Right cardiac atrium (tissue), 5 donors: ENCODE measurements at places on chromosomes 6 and 20. TPM values are rescaled to one million over a fixed set of nuclear protein-coding genes. Genes with fewer than 3 reads are reported as not detected.
A peak's percentile ranks its signal among the peaks of the same experiment; 100 is the strongest.

The GRIK2 gene
- 26.7 TPM for total RNA-seq

DNA sequence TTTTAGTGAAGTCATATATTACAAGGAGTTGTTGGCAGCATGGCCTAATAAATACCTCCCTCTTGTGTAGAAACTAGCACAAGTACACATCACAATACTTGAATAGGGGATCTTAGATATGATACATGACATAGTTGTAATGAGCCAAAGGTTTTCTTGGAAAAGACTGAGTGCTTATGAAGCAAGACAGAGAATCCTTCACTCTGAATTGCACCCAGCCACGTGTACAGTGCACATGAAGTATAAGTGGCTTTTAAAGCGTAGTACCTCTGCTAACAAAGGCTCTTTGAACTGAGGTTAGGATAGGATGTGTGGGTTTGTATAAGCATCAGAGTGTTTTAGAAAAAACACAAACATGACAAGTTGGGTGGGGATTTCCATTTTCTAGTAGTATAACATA, 145.5 kb upstream of the STMND1 start:
- DNase-seq = no peak

The SLC17A5 gene
- 8.1 TPM for total RNA-seq

DNA sequence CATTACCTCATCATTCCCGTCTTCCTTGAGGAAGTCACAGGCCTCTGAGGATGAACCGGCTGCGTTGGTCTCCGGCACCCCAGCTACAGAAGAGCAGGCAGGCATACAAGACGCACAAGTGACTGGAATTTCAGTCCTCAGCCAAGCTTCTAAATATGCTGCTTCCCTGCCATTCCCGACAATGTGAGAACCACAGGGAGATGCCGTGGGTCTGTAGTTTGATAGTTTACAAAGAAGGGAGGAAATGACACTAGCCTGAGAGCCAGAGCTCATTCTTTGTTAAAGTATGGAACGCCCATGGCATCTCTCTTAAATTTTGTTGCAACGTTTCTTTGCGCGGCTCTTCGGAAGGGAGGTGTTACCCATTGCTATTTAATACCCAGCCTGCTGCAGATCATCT, 25.7 kb downstream of the HEBP2 start:
- DNase-seq = no peak

GRCh38 chr20:38184101-38184500, 19.0 kb upstream of the TGM2 start:
- no peak for DNase-seq

GRCh38 chr6:138811866-138812265, 16.0 kb downstream of the ECT2L start:
- DNase-seq = no peak

The SLC16A10 gene
- 5.8 TPM for total RNA-seq

The FAM83C gene
- not detected for total RNA-seq

GRCh38 chr6:9499709-9500108, 915.2 kb downstream of the TFAP2A start:
- no peak for DNase-seq

DNA sequence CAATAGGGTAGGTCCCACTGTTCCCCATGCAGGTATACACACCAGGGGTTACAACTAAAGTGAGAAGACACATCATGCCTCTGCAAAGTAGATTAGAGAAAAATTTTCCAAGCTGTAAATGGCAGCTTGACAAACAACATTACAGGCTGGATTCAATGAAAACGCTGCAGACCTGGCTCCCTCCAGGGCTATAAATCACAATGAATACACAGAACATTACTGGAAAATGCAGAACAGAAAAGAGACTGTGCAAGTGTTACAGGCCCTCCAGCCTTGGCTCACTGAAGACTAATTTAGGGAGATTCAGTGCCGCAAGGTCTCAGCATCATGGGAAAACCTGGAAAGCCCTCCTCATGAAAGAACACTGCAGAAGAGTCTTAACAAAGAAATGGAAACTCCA, 207.8 kb downstream of the KHDC1L start:
- no peak for DNase-seq

The OR2B6 gene
- total RNA-seq = not detected

GRCh38 chr20:42218621-42219374, 600.6 kb upstream of the CHD6 start:
- DNase-seq = peak; percentile 13

- DNase-seq = no peak
Measured at GRCh38 chr6:107784669-107785068, 39.4 kb downstream of the SCML4 start.

DNA sequence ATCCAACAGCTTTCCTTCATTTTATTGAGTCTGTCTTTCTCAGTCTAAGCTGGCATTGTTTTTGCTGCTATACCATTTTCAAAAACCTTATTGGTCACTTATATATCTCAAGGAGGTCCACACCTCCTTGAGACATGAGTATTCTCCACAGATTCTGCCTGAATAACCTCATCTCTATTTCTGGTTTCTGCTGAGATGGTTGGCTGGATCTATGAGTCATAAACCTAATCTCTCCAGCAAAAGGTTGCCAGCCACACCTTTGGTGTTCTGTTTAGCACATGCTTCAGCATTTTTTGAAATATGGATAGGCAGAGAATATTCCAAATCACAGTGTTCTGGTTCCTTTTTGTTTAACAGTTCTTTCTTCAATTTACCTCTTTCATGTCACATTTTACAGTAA, 40.8 kb upstream of the TMEM244 start:
- no peak for DNase-seq

The RAMACL gene
- total RNA-seq = 1.0 TPM

The IYD gene
- total RNA-seq = not detected

DNA sequence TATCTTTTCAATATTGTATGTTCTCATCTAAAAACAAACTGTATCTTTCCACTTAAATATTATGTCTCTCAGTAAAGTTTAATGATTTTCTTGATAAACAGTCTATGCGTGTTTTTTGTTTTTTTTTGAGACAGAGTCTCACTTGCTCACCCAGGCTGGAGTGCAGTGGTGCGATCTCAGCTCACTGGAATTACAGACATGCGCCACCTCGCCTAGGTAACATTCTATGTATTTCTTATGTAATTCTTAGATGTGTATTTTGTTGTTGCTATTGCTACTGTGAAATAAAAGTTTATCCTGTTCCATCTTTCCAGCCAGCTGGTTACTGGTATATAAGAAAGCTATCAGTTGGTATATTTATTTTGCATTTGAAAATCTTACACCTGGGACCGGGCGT, 29.4 kb downstream of the ABHD12 start:
- no peak for DNase-seq

The OPRM1 gene
- total RNA-seq = not detected

The SIRPB1 gene
- total RNA-seq = 0.35 TPM

DNA sequence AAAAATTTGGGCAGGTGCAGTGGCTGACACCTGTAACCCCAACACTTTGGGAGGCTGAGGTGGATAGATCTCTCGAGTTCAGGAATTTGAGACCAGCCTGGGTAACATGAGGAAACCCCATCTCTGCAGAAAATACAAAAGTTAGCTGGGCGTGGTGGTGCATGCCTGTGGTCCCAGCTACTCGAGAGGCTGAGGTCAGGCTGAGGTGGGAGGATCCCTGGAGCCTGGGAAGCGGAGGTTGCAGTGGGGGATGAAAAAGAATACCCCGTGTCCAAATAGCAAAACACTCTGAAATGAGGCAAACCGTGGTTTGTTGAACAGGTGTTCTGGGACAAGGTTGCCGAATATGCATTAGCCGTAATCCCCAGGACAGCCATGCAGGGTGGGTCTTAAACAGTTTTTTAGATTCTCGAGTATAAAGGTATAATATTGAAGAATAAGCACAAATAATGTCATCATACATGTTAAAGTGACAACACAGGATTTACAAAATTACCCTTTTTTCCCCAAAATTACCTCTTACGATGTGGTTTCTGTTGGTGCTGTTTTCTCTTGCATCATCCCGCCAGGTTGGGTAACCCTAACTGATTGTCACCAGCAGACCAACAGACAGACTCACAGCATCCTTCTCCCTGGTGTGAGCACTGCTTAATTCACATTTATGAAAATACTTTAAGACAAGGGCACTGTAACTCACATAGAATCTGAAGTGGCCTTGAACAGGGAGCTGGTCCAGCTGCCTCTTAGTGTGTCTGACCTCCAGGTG, 9.1 kb downstream of the DNAJC5 start:
- DNase-seq = no peak

The SULF2 gene
- total RNA-seq = 59.1 TPM

DNA sequence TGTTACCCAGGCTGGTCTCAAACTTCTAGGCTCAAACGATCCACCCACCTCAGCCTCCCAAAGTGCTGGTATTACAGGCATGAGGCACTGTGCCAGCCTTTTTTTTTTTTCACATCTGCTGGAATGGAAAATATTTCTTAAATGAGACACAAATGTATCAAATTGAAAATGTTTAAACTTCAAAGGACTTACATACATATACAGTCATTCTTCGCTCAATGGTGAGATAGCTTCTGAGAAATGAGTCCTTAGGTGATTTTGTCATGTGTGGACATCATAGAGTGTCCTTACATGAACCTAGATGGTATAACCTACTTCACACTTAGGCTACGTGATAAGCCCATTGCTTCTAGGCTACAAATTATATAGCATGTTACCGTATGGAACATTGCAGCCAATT, 43.1 kb downstream of the MICA start:
- DNase-seq = no peak

GRCh38 chr6:88490195-88490907, 324.2 kb upstream of the CNR1 start:
- DNase-seq = no peak

GRCh38 chr6:24768361-24768760, 6.4 kb upstream of the GMNN start:
- DNase-seq = no peak

DNA sequence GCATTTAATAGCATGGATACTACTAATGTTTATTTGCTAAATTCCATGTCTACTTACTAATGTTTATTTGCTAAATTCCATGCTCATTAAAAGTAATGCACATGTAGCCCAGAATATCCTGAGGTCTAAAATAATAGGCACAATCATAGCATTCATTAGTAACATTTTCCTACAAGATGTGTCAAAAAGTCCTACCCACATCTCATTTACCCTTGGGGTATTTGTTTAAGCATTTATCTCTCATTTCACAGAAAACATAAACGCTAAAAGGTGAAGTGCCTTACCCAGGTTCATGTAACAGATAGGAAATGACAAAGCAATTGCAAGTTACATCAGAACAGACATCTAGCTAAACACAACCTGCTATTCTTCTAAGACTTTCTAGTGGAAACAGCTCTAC, 457.1 kb downstream of the HACE1 start:
- no peak for DNase-seq

DNA sequence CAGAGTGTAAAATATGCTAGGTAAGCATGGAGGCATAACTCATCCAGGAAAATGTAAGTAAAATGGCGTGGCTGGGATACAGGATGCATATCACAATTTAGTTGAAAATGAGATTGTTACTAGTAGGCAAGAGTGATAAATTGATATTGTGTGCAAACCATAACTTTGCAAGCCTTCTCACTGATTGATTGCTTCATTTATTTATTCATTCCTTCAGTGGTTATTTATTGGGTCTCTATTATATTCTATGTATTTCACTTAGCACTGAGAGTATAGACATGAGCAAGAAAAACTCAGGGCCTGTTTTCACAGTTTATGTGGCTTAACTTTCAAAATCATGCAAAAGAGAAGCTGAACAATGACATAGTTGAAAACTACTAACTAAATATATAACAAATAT, 241.0 kb upstream of the EYS start:
- DNase-seq = no peak

The PRSS35 gene
- 6.6 TPM for total RNA-seq

GRCh38 chr6:18362058-18362561, 25.0 kb upstream of the RNF144B start:
- no peak for DNase-seq

DNA sequence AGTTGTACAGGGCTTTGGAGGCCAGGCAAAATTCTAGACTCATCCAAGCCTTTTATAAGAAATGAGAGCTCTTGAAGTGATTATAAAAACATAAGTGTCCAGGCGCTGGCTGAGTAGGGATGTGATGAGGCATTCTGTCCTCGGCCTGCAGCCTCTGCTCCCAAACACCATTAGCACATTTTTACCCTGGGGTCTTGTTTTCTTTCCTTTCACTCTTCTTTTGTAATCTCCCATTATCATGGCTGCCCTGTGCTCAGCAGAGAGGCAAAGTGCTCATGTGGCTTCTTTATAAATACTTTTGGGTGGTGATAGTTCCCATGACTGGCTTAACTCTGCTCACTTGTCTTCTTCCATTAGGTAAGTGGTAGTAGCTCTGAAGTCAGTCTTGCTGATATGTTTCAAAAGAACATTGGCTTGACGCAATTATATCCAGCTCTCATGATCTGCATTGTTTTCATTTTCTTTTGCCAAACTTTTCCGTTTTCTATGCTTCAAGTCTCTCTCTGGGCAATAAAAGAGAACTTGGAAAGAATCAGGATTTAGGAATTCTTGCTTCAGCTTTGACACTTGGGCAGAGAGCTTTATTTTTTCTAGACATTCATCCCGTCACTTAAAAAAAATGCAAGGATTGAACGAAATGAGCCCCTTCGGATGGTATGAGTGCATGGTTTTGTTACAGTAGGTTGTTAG, 61.1 kb downstream of the CAP2 start:
- no peak for DNase-seq

GRCh38 chr6:92180090-92180489, 1239.3 kb downstream of the EPHA7 start:
- no peak for DNase-seq

GRCh38 chr6:7697820-7698623, 27.9 kb upstream of the BMP6 start:
- peak; percentile 19 for DNase-seq

The UNC5CL gene
- 0.46 TPM for total RNA-seq

GRCh38 chr6:17574866-17575560, 25.1 kb upstream of the FAM8A1 start:
- no peak for DNase-seq
